ENCODE measurements at places on chromosomes 12 and 14. TPM values are rescaled to one million over a fixed set of nuclear protein-coding genes. Genes with fewer than 3 reads are reported as not detected.

PRH2 gene
- not detected for total RNA-seq

TAS2R20 gene
- 0.10 TPM for total RNA-seq

NRIP2 gene
- not detected for total RNA-seq

BATF gene
- not detected for total RNA-seq

NYNRIN gene
- total RNA-seq: 0.23 TPM

FGF6 gene
- total RNA-seq: not detected

PMCH gene
- total RNA-seq: not detected

KCNK13 gene
- total RNA-seq: 0.14 TPM

LRRC43 gene
- not detected for total RNA-seq

CPNE6 gene
- not detected for total RNA-seq

PRH1 gene
- 2.8 TPM for total RNA-seq

OR4E2 gene
- not detected for total RNA-seq

SMOC1 gene
- total RNA-seq: 17.4 TPM

GON7 gene
- total RNA-seq: 14.7 TPM

EML1 gene
- total RNA-seq: 32.7 TPM

DNAJC22 gene
- total RNA-seq: 23.4 TPM

SRRM4 gene
- not detected for total RNA-seq

RAN gene
- 1,665 TPM for total RNA-seq

PPFIA2 gene
- not detected for total RNA-seq

LMNTD1 gene
- not detected for total RNA-seq

TAS2R46 gene
- not detected for total RNA-seq

ALX1 gene
- total RNA-seq: 4.5 TPM

HOXC11 gene
- total RNA-seq: 0.64 TPM

CLEC7A gene
- not detected for total RNA-seq

CLEC4E gene
- total RNA-seq: 0.17 TPM

PTCSC3 gene
- not detected for total RNA-seq

SERPINA12 gene
- total RNA-seq: not detected

KRT78 gene
- total RNA-seq: not detected

GPR162 gene
- total RNA-seq: 0.48 TPM

FIGNL2 gene
- total RNA-seq: 0.23 TPM

ADAM20 gene
- total RNA-seq: not detected

POU6F1 gene
- 1.6 TPM for total RNA-seq

KERA gene
- not detected for total RNA-seq

KCNMB4 gene
- total RNA-seq: 0.26 TPM

RNASE3 gene
- total RNA-seq: not detected

NPFF gene
- not detected for total RNA-seq

MYF6 gene
- not detected for total RNA-seq

SMIM41 gene
- total RNA-seq: not detected

LHX5 gene
- total RNA-seq: not detected

KRT7 gene
- total RNA-seq: 5,579 TPM

SPPL3 gene
- total RNA-seq: 51.7 TPM

KIF5A gene
- total RNA-seq: 0.29 TPM

CHD8 gene
- total RNA-seq: 40.0 TPM

MTERF2 gene
- total RNA-seq: 3.9 TPM

All from A549 treated with Mapracorat at 1 μM for 4 hours (cell line).